Diencephalon (tissue), 1 donor: ENCODE measurements at places on chromosomes 11 and 22. TPM values are rescaled to one million over a fixed set of nuclear protein-coding genes. Genes with fewer than 3 reads are reported as not detected.

APOL6 gene
- 3.5 TPM for total RNA-seq

SLC1A2 gene
- total RNA-seq, result 274 TPM

FIBP gene
- 141 TPM for total RNA-seq

OVOL1 gene
- not detected for total RNA-seq

FGF4 gene
- total RNA-seq, result not detected

MTNR1B gene
- 2.1 TPM for total RNA-seq

EMID1 gene
- total RNA-seq, result 21.5 TPM

OR9G4 gene
- not detected for total RNA-seq

OR4D5 gene
- total RNA-seq, result not detected

GUCY1A2 gene
- 97.8 TPM for total RNA-seq

MIAT gene
- 125 TPM for total RNA-seq

IL17REL gene
- total RNA-seq, result 0.69 TPM

TTC38 gene
- 13.8 TPM for total RNA-seq

OSM gene
- 0.23 TPM for total RNA-seq

ALX4 gene
- total RNA-seq, result 0.92 TPM

DLG2 gene
- total RNA-seq, result 158 TPM

DGAT2 gene
- total RNA-seq, result 7.2 TPM

HTR3A gene
- total RNA-seq, result 0.23 TPM

TRIM6 gene
- total RNA-seq, result 1.2 TPM

SLC22A8 gene
- total RNA-seq, result 1.2 TPM
